NCI-H82 (cell line): ENCODE measurements at places on chromosomes 4 and X.
A peak's percentile ranks its signal among the peaks of the same experiment; 100 is the strongest.

GRCh38 chrX:25013632-25014365, 2.0 kb downstream of the ARX start:
- peak; percentile 19 for DNase-seq

GRCh38 chr4:83613023-83613422, 77.1 kb downstream of the GPAT3 start:
- DNase-seq, result no peak

DNA sequence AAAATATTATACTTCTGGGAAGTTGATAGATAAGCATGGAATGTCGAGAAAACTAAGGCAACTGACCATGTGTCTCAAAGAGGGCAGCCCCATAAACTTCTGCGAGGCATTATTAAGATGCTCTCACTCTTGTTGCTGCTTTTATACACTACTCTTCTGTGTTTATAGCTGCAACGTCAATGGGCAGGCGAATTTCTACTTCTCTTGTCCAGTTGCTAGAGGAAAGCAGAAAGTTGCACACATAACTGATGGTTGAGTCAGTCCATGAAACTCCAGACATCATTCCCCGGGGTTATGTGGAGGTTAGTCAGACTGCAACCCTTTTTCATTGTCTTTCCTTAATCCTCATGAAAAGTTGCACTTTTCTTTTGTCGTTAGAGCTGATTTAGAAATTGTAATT, 39.8 kb downstream of the VCX3B start:
- DNase-seq, result no peak

- peak; percentile 74 for DNase-seq
Measured at GRCh38 chrX:118847676-118848075, 24.1 kb downstream of the ZCCHC12 start.

- DNase-seq, result no peak
Measured at GRCh38 chr4:118857760-118858159, 21.8 kb upstream of the SEC24D start.

GRCh38 chr4:97548186-97548585, 595.1 kb downstream of the STPG2 start:
- DNase-seq, result no peak

DNA sequence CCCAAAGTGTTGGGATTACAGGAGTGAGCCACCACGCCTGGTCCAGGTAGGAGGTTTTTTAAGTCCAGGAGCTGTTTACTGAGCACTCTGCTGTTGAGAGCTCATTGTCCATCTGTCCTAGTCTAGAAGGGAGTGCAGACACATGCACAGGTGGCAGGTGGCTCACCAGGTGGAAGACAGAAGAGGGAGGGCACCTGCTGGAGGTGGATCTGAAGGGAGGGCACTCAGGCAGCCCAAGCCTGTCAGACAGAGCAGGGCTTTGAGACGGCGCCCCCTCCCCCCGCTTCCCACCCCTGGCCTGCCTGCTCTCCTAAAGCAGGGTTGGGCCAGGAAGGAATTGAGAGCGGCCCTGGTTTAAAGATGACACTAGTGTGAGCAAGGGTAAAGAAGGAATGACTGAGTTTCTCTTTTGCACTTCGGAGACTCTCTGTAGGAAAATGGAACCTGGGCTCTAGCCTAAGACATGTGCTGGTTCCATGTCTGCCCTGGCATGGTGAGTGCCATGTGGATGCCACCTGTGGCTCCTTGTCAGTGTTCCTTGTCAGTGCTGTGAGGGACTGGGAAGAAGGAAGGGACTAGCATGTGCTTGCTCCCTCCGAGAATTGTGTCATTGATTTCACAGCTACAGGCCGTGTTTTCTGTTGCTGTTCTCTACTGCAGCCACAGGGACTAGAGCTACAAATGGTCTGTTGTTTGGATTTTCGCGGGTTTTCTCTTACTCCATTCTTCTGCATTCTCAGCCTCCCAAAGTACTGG, 108.6 kb downstream of the TNIP2 start:
- no peak for DNase-seq

- no peak for DNase-seq
Measured at GRCh38 chr4:117135634-117136354, 50.4 kb upstream of the TRAM1L1 start.

- DNase-seq, result no peak
Measured at GRCh38 chr4:3656416-3657356, 109.5 kb upstream of the ADRA2C start.

DNA sequence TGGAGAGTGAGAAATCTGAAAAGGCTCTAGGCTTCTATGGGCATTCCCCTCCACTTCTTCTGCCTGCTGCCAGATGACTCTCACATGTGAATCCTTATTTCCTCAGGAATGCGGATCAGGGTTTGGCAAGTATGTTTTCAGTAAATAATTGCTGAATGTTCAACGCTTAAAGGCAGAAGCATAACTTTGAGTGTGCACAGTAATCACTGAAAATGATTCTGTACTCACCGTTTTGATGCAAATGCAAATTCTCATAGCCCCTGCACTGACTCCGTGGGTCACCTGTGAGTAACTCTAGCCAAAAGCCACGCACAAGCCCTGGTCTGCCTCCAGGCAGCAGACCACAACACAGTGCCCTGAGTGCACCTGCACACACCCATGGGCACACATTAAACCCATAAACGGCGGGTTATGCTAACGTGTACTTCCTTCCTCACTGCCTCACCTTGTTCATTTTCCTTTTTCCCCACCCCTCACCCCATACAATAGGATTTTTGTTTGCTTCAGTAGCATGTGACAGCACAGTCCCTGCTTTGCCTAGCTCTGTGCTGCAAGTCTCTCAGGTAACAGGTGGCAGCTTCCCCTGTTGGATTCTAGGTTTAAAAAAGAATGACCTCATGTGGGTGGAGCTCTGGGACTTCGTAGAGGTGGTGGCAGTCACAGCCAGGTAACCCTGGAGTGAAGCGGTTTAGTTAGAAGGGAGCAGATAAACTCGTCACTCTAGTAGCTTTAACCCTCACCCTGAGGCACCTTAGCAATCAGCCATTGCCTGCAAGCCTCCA, at the start of gene ARHGEF38:
Gene ARHGEF38, plus strand, starts transcription at position 656 of the 782 bp plus-strand sequence. CDS start 146 bp downstream, outside the sequence.
- DNase-seq, result no peak

DNA sequence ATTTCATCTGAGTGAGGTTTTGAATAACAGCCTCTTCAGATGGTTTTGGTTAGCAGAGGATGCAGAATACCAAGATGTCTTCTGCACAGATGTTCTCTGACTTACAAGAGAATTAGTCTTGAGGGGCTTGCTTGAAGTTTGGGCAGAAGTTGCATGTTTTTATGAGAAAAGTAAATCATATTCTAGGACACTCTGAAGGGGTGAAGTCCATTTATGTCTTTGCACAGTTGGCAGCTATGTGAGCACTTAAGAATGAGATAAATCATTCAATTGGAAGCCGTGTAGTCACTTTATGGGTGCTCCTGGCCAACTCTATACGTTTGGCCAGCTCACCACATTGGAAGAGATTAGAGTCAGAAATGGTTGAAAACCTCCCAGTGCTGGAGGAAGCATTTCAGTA, 252.7 kb upstream of the KCNIP4 start:
- no peak for DNase-seq

GRCh38 chrX:150199181-150199580, 163.9 kb upstream of the MAMLD1 start:
- DNase-seq, result no peak

DNA sequence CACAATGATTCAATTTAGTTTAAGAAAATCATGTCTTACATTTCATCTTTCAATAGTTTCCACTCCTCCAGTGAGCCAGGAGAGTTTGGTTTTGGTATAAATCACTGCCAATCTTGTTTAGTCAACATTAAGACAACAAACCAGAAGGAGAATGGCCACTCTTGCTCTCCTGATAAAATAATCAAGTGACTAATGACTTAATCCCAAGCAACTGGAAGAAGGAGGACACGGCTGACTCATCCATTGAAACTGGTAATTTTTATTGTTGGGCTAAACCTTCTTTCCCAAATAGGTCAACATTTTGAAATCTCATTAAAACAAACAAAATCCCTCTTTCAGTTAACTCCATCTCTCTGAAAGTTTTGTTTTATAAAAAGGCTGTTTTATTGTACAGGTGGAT, 230.2 kb downstream of the CLCN4 start:
- peak; percentile 6 for DNase-seq

GRCh38 chrX:102860235-102860634, 76.8 kb upstream of the RAB40AL start:
- no peak for DNase-seq

DNA sequence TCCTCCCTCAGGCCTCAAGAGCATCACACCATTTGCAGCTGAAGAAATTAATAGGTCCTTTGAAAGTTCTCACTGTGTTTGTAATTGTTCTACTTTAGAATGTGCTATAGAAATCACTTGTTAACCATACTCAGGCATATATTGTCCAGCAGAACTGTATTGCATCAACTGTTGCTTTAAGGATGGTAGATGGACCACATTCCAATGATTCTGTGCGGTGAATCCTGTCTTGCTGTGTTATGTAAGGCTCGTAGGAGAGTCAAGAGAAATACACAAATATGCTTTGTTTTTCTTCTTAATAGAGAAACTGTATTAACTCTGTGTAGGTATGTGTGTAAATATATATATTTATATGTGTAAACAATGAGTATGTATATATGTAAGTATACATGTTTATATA, 6.3 kb upstream of the ADGRA3 start:
- DNase-seq, result no peak

DNA sequence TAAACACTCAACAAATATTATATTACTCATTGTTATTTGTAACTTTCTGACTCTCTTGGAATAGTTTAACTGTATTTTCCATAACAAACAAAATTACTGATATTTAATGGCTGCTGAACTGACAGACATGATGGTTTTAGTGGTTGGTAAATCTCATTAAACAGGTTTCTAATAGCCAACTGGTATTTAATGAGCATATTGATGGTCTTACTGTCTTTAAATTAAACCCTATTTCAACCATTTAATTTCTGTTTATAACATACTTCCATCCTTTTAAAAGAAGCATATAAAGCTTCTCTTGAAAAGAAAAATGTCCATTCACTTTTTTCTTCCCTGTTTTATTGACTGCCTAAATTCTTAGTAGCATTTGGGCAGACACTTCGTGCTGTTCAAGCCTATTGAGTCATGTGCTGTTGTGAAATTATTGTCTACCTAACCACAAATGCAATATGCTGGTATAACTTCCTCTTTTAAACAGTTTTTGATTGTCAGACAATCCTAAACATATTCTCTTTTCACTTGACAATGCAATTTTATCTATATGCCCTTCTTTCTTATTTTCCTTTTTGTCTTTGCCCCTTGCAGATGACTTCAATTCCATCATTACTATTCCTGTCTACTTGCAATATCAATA, 163.9 kb upstream of the SLC7A11 start:
- no peak for DNase-seq

DNA sequence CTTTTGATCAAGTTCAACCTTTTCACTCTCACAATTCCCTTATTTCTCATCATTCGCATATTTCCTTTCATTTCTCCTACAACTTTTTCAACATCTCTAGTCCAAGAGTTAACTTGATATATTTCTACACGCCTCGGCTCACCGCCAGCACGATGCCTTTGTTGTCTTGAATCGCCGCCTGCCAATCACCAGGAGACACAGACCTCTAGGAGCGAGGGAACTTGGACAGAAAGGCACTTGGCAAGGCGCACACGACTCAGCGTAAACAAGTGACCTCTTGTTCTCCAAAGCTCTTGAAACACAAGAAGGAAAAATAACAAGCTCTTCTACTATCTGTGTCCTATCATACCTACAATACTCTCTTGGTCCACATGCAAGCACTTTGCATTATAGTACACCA, 27.1 kb upstream of the RBMX start:
- no peak for DNase-seq

- no peak for DNase-seq
Measured at GRCh38 chrX:23736030-23736429, 7.0 kb downstream of the ACOT9 start.

DNA sequence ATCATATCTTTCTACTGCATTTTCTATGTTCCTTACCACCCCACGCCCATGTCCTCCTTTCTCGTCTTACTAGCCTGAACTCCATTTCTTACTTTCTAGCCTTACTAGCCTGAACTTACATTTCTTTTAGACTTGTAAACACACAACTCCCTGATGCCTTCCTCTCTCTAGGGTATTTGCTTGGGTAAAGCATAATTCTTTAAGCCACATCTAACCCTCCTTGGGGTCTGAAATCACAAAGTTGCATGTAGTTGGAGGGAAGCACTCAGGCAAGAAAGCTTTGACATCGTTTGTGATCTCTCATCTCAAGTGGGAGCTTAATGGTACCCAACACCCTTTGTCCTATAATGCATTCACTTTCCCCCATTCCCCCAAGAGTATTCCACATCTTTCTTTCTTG, 124.4 kb downstream of the SPOCK3 start:
- DNase-seq, result no peak

GRCh38 chr4:124219389-124219788, 493.1 kb downstream of the ANKRD50 start:
- no peak for DNase-seq

GRCh38 chrX:16060252-16060651, 63.1 kb upstream of the GRPR start:
- DNase-seq, result no peak

DNA sequence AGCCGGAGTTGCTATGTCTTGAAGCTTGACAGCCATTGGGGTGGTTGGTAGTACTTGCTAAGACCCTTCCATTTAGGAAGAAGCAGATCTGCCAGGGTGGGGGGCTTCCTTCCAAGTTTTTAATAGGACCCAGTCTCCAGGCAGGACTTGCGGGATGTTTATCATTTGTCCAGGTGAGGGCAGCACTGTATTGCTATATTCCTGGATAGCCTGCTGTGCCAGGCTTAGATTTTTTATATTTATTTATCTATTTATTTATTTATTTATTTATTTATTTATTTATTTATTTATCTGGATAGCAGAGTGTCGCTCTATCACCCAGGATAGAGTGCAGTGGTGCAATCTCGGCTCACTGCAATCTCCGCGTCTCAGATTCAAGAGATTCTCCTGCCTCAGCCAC, 87.4 kb upstream of the CT45A1 start:
- peak; percentile 48 for DNase-seq

DNA sequence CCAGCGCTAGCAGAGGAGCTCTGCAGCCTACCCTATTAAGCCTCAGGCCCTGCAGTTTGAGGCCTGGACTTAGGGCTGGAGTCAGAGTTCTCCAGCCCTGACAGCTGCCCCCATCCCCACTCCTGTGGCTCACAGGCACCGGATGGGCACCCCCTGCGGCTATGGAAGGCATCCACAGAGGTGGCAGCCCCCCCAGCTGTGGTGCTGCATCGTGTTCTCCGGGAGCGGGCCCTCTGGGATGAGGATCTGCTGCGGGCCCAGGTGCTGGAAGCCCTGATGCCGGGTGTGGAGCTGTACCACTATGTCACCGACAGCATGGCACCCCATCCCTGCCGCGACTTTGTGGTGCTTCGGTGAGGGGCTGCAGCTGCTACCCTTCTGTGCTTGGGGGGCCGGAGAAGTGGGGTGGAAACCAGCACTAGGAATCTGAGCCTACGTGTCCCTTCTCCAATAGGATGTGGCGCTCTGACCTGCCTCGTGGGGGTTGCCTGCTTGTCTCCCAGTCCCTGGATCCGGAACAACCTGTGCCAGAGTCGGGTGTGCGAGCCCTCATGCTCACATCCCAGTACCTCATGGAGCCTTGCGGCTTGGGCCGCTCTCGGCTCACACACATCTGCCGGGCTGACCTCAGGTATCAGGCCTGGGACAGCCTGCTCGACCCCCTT, 76.2 kb downstream of the STARD8 start:
- no peak for DNase-seq
